ENCODE measurements at places on chromosomes 13 and 19.
A peak's percentile ranks its signal among the peaks of the same experiment; 100 is the strongest.

GRCh38 chr19:33279430-33280350, 22.6 kb downstream of the CEBPA start:
- no peak for DNase-seq

DNA sequence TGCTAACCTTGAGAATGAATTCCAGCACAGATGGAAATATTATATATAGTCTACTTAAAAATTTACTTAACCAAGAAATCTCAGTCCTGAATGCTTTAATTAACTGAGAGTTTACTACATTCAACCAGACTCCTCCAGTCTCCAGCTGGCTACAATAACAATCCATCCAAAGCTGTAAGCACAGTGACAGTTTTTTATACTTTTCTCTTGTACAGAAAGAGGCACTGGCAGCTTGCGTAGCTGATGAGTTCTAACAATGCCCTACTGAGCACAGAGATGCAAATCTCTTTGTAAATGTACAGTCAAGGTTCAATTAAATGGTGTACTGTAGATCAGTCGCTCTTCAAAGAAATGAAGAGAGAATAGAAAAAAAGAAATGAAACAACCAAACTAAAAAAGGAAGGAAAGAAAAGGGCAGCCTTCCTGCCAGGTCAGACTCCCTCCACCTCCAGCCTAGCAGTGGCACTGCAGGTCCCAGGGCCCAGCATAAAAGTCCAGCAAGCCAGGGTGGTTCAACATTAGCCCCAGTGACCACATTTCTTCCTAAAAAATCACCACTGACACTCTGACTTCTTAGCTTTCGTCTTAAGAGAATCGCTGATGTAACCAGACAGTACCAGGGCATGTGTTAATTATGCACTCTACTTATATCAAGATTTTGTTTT, 88.4 kb downstream of the SACS start:
- no peak for DNase-seq

- no peak for DNase-seq
These were observed 84.5 kb upstream of the IRS2 start for GRCh38 chr13:109870696-109871370.

DNA sequence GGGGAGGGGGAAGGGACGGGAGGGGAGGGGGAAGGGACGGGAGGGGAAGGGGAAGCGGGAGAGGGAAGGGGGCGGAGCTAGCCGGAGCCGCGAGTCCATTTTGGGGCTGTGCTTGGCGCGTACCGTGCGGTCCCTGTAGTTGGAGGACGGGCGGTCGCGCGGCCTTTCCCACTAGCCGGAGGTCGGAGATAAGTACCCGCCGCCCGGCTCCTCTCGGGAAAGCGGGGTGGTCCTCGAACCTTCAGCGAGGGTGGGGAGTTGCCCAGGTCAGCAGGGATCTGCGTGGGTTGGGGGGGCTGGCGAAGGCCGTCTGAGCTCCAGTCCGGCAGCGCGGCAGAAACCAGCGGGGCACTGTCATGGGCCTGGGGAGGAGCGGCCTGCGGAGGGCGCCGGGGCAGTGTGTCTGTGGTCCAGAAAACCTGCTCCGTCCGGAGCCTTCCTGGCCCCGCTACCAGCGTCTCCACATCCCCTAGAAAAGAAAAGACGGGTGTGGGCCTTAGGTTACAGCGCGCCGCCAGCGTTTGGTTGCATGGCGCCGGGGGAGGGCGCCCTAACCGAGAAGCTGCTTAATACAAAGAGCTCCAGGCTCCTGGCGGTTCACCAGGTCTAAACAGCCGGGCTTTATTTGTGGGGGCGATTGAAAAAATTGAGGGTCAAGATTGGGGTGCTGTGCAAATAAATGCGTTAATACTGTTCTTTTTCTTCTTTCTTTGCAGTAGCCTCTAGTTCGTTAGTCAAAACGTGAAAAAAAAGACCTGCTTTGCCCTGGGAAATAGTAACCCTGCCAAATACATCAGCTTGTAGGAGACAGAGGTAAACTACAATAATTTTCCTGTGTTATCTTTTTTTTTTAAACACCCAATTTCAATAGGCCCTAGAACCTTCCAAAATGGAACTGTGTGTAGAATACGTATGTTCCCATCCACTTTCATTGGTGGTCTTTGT, at the start of gene TRIM13:
TSS of gene TRIM13 (plus strand) at position 92 of the 945 bp plus-strand sequence. CDS start 14,899 bp downstream, outside the sequence.
- peak; percentile 93 for DNase-seq

GRCh38 chr19:45164577-45165335, 4.0 kb upstream of the NKPD1 start:
- DNase-seq: peak; percentile 69

DNA sequence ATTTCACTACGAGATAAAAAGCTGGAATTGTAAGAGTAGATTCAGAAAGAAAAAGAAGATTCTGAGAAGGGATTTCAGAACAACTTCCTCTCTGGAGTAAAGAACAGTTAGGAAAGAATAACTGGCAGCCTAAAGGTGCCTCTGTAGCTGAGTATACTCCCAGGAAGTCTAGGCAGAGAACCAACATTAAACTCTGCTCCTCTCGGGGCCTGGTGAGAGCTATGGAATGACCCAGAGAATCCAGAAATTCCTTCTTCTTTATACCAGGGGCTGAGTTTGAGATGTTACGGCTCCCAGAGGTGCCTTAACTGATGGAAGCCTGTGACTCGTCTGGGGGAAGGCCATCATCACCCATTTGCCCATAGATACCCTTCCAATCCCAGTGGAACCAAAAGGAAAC, 39.1 kb downstream of the FAM216B start:
- no peak for DNase-seq

DNA sequence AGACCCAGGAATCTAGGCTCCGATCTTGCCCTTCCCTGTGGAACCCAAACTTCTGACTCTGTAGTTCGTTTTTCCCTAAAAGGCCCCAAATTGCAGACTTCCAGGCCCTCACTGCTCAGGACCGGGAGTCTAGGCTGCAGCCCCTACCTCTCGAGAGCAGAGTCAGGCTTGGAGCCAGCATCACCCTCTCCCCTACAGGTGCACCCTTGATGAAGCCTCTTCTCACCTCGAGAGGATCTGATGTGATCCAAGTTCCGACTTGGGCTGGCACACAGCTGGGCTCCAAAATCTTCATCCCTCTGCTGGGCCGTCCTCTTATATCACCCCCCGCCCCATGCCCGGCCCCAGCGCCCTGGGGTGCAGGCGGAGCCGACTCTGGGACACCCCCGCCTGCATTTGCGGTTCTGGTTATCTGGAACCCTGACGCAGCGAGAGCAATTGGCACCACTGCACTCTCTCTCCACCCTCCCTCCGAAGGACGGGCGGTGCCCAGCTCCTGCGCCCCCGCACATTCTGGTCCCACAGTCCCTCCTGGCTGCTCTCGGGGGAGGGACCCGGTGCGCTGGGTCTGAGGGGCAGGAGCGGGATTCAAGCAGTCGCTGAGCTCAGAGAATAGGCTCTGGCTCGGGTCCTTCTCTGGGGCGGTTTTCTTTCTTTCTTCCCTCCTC, at the start of gene KLK7:
TSS of gene KLK7 (minus strand) at position 293 of the 668 bp plus-strand sequence. CDS start 1,518 bp downstream, outside the sequence.
- no peak for DNase-seq

DNA sequence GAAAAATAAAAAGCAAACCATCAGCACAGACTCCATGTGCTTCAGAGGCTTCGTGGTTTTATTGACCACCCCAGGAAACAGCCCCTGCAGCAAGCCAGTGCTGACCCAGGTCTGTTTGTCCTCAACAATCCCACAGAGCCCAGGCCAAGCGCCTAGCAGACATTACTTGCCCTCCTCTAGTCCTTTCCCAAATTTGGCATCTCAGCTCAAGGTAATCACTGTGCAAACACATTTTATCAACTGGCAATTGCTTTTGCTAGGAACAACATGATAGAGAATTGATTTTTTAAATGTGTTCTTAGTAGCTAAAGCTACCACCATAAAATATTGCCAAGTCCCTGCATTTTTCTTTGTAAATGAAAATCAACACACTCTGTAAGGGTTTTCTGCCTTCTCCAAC, 121.8 kb downstream of the STOML3 start:
- no peak for DNase-seq

- no peak for DNase-seq
These were observed 117.6 kb upstream of the MAB21L1 start for GRCh38 chr13:35594096-35594495.

- no peak for DNase-seq
These were observed 28.5 kb downstream of the GARRE1 start for GRCh38 chr19:34282611-34283519.

GRCh38 chr13:101545521-101545920, 93.0 kb downstream of the ITGBL1 start:
- DNase-seq: no peak

GRCh38 chr13:78306519-78307206, 296.7 kb downstream of the POU4F1 start:
- DNase-seq: no peak

DNA sequence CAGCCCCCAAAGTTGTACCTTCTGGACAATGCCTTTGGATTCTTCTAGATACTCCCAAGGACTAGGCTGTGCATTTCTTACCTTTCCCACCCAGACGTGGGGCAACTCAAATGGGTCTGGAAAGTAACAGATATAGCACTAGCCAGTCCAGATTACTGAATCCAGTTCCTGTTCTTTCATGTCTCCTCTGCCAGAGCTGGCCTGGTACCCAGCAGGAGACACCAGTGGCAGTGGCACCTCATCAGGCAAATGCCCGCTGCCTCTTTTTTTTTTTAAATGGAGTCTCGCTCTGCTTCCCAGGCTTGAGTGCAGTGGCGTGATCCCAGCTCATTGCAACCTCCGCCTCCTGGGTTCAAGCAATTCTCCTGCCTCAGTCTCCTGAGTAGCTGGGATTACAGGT, 43.2 kb downstream of the N4BP2L2 start:
- no peak for DNase-seq

DNA sequence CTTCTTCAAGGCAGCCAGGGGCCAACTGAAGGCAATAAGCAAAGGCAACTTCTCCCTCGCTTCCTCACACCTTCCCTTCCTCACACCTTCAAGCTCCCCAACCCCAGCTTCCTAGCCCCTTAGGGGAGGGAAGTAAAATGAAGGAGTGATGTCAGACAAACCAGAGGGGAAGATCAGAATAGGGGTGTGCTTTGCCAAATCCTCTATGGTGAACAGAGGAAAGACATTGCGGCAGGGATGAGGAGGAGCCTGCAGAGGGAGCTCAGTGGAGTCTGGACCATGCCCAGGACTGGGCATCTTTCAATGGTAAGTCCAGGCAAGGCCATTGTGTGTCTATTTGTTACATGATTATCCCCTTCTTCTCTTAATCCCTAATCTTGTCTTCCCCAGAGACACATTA, 164.0 kb downstream of the TSHZ3 start:
- no peak for DNase-seq

GRCh38 chr19:11382898-11383705, 1.0 kb downstream of the EPOR start:
- peak; percentile 78 for DNase-seq

DNA sequence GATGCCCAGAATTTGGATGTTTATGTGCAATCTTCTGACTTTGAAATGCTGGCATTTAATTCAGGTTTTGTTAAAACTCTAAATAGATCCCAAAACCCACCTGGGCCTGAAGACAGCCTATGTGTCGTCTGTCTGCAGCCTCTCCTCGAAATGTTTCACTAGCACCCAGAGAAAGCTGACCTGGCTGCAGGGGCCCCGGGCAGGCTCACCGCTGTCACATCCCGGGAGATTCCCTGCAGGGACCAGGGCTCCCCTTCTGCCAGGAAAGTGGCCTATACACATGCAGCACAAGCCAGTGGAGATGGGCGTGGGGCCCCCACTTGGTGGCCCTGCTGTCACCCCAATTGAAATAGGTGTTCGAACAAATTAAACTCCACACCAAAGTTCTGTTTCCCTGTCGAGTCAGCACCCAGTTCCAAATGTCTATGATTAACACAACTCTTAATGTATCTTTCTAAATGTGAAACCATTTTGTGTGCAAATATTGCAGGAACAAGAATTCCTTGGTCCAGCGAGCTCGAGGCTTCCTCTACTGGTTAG, 145.8 kb upstream of the ZNF507 start:
- DNase-seq: no peak

GRCh38 chr13:96816874-96817273, 177.4 kb downstream of the OXGR1 start:
- DNase-seq: no peak

GRCh38 chr13:27168086-27168485, 3.5 kb downstream of the USP12 start:
- no peak for DNase-seq

DNA sequence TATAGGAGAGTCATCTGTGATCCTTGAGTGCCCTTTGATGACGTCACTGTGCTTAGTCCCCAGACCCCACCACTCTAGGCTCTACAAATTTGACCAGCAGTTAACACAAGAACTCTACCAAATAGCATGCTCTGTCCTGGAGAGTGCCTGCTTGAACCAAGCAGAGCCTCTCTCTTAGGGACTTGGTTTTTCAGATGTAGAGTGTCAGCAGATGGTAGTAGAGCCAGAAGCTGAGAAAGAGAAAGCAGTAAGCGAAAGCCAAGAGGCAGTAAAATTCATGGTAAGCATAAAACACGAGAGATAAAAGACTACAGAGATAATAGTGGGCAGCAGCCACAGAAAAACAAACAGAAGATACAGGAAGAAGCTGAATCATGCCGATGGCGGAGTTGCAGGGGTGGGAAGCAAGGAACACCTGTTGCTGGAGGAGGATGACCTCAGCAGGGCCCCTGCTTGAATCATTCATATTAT, 193.3 kb downstream of the SLC7A1 start:
- DNase-seq: no peak

- DNase-seq: no peak
These were observed 54.5 kb downstream of the KL start for GRCh38 chr13:33070713-33071112.

DNA sequence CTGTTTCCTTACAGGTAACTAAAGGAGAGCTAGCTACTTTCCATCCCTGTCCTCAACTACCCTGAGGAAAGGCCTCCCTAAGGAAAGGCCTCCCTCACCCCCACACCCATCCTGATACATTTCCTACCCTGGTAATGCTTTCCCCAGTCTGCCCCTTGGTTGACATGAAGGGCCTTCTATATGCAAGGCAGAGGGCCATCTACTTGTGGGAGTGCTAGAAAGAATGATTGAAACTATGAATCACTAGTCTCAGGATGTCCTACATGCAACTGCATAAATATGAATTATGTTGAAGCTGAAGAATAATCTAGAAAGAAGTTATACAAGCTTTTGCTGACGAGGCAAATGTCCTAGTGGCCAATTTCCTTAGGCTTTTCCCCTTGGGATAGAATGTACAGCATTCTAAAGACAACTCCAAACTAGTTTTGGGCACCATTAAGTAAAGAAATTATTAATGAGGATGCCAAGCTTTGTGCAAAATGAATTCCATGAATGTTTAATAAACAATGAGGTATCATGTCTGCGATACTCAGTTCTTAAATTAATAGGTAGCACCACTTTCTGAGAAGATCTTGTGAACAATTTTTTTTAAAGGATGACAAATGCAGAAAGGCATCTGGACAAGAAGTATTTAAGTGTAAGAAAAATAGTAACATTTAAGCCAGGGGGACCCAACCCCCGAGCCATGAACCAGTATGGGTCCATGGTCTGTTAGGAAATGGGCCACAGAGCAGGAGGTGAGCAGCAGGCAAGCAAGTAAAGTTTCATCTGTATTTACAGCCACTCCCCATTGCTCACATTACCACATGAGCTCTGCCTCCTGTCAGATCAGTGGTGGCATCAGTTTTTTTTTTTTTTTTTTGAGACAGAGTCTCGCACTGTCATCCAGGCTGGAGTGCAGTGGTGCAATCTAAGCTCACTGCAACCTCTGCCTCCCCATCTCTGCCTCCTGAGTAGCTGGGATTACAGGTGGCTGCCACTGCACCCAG, 223.0 kb downstream of the LHFPL6 start:
- DNase-seq: no peak

GRCh38 chr19:18875726-18876125, 20.2 kb downstream of the CERS1 start:
- DNase-seq: no peak

Measured in mucosa of descending colon (tissue), 3 donors.